Cerebellar cortex (tissue), 1 donor: ENCODE measurements at places on chromosomes 7 and 10.

DNA sequence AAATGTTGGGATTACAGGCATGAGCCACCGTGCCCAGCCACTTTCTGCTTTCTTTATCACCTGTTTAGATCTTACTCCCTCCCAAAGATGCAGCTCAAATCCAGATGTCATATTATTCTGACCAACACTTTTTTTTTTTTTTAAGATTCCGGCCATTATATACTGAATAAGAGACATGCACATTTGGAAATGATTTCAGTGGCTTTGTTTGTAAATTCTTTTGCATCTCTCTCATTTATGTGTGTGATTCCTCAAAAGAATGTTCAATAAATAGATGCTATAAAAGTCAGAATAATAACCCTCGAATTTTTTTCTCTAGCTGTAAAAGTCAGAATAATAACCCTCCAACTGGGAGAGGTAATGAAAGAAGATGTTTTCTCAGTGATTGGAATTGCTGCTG, 25.4 kb downstream of the HECW1 start:
- DNase-seq, result no peak

- no peak for DNase-seq
These were observed 48.0 kb downstream of the RHOBTB1 start for GRCh38 chr10:60896033-60896432.

- no peak for DNase-seq
These were observed 556.3 kb downstream of the GRM8 start for GRCh38 chr7:126696256-126697038.

- DNase-seq, result no peak
These were observed 24.0 kb downstream of the ELFN1 start for GRCh38 chr7:1693991-1694524.

- DNase-seq, result no peak
These were observed 490.5 kb downstream of the PTPRN2 start for GRCh38 chr7:158097106-158097452.

DNA sequence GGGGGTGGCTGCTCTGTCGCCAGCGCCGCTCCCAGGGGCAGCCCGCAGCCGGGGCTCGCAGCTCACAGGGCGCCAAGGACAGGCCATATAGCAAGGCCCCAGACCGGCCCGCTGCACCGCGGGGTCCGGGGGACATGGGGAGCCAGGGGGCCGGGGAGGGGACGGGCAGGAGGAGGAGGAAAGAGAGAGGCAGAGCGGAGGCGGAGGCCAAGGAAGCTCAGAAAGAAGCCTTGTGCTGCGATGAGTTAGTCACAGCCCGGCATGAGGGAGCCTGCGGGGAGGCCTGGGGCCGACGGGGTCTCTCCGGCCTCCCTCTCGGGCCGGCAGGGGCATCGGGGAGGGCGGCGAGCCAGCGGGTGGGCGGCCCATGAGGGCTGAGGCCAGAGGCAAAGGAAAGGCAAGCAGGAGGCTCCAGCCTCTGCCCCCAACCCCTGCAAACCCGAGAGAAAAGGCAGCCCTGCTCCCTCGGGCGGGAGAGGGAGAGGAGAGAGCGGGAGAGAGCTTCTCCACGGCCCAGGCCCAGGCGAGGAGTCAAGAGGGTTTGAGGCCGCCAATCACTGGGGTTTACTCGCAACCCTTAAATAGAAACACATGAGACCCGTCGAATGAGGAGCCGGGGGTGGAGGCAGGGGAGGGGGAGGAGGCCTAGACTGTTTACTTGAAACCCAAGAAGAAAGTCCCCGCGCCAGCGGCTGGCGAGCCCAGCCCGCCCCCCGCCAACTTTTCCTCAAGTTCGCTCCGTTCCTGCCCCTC, 167.9 kb downstream of the NEURL1 start:
- peak; percentile 75 for DNase-seq

DNA sequence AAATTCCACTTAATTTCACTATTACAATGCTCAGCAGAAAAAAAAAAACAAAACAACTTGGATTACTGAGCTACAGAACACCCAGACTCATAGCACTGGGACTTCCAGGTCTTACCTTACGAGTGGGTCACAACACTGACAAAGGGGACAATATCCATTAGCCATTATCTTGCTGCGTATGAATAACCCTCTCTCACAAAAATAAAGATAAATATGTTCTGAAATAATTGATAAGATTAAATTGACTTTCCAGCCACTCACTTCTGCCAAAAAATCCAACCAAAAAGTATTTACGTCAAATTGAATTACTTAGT, 128.7 kb downstream of the PKD1L1 start:
- DNase-seq, result no peak

DNA sequence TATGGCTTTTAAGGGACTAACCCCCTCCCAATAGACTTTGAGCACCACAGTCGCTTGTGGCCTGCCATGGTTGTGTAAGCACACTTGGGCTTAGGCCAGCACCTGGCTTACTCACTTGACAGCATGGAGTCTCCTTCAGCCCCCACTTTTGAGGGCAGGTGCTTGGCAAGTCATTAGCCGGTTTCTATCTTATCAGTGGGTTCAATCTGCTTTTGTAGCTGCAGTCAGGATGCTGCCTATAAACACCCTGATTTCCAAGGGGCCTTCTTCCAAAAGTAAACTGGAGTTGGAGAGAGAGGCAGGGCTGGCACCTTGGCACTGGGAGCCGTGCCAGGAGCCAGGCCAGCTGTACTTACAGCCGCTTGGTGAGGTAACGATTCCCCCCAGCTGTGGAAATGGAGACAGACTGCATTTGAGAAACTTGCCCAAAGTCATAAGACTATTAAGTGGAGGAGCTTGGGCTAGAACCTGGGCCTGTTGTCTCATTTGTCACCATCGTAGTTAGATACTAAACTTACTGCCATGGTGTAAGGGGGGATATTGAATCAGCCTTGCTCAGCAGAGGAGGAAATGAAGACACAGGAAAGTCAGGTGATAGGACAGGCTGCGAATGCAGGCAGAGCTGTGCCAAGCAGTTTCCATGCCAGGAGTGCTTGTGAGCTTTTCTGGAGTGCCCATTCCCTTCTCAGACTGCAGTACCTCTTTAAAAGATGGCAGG, 92.2 kb upstream of the EFCAB10 start:
- DNase-seq, result peak; percentile 51

- DNase-seq, result no peak
These were observed 9.0 kb upstream of the ARPC1B start for GRCh38 chr7:99365318-99366141.

DNA sequence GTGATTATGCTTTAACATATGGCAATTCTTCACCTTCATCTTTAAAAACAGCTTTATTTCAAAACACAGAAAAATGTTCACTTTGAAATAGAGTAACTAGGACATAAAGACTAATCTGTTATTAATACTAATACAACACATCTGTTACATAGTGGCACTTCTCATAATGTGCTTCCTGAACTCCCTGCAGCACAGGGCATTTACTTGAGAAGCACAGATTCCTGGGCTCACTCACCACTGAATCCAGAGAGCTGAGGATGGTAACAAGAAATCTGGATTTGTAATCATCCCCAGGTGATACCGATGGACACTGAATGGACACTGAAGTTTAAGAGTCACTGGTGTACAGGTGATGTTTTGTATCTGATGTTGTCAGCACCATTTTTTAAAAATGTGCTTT, 96.1 kb downstream of the COL28A1 start:
- DNase-seq, result no peak

- DNase-seq, result peak; percentile 48
These were observed 1378.7 kb downstream of the XPNPEP1 start for GRCh38 chr10:108544500-108545120.

DNA sequence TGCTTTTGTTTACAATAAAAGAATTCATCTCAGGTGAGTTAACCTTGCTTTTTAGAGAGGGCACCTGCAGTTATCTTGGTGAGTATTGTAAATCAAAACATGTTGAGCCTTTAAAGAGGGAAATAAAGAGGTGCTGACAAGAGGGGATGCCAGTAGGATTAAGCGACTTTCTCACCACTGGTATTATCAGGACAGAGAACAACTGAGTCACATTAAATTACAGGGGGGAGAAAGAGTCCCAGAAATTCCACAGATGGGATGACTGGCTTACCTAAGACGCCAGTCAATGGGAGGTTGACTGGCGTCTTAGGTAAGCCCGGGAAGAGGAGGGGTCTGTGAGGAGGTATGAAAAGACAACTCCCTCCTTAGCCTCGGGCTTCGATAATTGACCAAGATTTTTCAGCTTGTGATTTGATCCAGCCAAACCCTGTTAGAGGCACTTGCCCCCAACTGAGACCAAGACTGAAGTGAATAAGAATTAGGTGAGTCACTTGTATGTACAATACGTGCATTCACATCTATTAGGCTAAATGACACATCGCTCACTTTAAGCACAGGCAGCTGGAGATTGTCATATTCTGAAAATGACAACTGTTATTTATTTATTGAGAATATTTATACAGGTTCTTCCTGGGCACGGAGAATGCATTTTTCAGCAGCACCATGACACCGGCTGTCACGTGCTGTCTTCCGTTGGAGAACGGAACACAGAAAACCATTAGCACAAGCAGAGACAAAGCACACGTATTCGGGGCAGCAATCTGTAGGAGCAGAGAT, 117.6 kb downstream of the SEM1 start:
- no peak for DNase-seq
